ENCODE measurements at places on chromosomes 13 and 19.
A peak's percentile ranks its signal among the peaks of the same experiment; 100 is the strongest.

DNA sequence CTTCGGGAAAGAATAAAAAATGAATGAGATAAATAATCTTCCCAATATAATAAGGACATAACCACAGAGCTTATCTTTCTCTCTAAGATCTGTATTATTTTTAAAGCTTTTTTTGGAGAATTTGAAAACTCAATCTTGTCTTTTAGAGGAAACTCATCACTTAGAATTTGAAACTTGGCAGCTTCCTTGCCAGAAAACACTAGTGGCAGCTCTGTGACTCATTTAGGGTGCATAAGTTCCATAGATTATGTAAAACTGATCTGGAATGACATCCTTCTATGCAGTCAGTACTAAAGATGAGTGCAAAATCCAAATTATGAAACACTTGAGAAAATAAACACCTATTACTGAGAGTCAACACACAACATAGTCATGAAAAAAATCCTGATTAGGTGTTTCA is 848.0 kb downstream of the DACH1 start:
- DNase-seq = no peak

GRCh38 chr13:107211073-107211472 is 643.1 kb upstream of the ARGLU1 start:
- peak; percentile 33 for DNase-seq

DNA sequence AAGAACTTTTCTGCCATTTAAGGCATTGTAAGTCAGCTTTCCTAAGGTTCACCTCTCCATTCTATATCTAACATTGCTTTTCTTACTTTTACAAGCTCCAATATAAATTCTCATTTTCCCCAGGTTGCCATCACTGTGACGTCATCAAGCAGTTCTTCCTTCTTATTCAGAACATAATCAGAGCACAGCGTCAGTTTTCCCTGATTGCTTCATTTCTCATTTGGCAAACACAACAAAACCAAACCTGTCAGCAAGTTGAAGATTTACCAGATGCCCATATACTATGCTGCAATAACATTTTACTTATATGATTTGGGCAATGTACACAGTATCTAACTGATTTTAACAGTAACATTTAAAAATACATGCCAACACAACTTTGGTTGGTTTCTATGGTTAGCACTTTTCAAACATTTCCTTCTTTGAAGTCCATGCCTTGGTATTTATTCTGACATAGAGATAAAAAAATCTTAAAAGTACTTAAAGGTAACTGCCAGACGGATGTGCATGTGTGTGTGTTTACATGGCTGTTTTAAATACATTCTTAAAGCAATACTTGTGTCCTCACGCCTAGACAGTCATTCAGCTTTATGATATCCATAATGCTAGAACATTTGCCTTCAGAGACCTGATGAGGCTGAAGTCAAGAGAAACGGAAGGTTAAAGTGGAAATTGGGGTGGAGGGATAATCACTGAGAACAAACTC is 264.0 kb downstream of the KLF12 start:
- no peak for DNase-seq

DNA sequence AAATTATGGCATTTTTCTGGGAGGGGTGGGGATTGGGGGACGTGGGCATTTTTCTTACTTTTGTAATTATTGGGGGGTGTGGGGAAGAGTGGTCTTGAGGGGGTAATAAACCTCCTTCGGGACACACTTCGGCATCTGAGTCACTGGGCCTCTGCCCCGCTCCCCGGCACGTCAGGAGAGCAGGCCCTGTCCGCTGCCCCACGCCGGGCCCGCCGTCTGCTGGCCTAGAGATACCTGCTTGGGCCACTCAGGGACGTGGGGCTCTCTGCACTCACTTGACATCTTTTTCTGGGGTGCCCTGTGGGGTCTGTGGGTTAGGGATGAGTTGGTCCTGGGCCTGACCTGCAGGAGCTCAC is 3.5 kb upstream of the FTL start:
- no peak for DNase-seq

DNA sequence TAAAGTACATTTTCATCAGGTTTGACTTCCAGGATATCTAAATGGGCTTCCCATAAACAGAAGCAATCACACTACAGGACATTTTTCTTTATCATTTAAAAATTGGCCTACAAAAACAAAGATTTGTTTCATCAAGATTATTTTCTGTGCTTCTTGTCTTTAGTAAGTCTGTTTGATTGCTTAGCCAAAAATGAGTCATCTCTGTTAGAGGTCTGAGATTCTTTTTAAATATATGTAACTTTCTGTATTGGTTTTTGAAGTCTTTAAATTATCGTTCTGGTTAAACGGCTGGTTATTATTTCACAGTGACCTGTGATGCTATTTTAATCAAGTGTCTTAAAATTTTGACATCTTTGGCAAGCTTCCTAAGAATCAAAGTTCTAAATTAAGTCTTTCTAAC is 62.7 kb downstream of the SLITRK1 start:
- DNase-seq = no peak

DNA sequence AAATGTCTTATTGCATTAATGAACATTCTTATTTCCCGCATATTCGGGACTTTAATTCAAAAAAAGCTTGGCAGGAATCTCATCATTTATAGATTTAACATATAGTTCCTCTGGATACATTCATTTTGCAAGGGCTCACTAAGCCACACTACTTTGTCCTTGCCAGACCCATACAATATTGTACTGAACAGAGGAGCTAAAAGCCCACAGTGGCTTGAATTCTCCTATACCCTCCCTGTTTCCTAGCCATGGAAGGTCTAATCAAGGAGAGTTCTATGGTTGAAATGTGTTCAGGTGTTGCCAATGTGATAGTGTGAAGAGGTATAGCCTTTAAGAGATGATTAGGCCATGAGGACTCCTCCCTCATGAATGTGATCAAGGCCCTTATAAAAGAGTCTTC is 298.9 kb downstream of the ENOX1 start:
- DNase-seq = no peak

DNA sequence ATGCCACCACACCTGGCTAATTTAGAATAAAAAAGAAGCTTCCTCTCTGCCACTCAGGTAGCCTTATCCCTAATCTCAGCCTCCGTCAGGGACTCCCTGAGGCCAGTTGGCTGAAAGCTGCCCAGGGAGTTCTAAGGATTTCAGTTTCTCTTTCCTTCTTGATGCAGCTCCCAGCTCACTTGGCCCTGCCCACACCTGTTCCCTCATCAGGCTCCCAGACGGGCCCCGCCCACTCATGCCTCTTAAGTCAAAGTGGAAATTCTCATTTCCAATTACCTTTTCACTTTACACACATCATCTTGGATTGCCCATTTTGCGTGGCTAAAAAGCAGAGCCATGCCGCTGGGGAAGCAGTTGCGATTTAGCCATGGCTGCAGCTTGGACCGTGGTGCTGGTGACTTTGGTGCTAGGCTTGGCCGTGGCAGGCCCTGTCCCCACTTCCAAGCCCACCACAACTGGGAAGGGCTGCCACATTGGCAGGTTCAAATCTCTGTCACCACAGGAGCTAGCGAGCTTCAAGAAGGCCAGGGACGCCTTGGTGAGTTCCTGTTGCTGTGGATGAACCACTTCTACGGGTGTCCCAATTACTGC is at the start of gene IFNL1:
Gene IFNL1 (plus strand): TSS at position 353 of the 591 bp plus-strand sequence. CDS start 15 bp downstream, at position 368.
- DNase-seq = no peak

DNA sequence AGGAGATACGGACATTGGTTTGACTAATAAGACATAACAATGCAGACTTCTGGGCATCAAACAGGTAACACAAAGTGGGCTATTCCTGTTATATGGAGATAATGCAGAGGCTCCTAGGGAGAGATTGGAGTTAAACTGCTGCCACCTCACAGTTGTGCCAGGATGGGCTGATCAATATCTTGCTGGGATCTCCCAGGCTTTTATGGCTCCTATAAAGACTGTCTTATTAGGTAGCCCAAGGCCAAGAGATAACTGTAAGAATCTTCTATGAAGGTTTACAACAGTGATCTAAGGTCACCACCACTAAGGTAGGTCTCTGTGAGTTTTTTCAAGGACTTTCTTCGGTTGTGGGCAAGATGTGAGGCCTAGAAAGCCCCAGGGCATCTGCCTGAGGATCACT is 345.8 kb downstream of the KLF5 start:
- DNase-seq = no peak

Data from activated T-cell treated with anti-CD3 and anti-CD28 coated beads, Interleukin-2, amount 50 U/mL, for 1 hour (primary cell).